ENCODE measurements at places on chromosomes 13 and 19. TPM values are rescaled to one million over a fixed set of nuclear protein-coding genes. Genes with fewer than 3 reads are reported as not detected.

GRCh38 chr13:28355822-28356371 is 139.0 kb downstream of the FLT1 start:
- no peaks in the 10 kb centered on the region for H3K36me3 ChIP-seq
- no peaks in the 10 kb centered on the region for H3K27me3 ChIP-seq
- H3K27ac ChIP-seq = peak overlapping the region; percentile 86
- peak; percentile 86 for DNase-seq
- no peak overlapping the region for H3K4me3 ChIP-seq
- peaks cover 19% of the 10 kb centered on the region for H3K4me1 ChIP-seq

- peak; percentile 61 for DNase-seq
- H3K27ac ChIP-seq = no peak overlapping the region
- no peaks in the 10 kb centered on the region for H3K36me3 ChIP-seq
Measured at GRCh38 chr19:16367261-16367683, 42.6 kb downstream of the KLF2 start.

DNA sequence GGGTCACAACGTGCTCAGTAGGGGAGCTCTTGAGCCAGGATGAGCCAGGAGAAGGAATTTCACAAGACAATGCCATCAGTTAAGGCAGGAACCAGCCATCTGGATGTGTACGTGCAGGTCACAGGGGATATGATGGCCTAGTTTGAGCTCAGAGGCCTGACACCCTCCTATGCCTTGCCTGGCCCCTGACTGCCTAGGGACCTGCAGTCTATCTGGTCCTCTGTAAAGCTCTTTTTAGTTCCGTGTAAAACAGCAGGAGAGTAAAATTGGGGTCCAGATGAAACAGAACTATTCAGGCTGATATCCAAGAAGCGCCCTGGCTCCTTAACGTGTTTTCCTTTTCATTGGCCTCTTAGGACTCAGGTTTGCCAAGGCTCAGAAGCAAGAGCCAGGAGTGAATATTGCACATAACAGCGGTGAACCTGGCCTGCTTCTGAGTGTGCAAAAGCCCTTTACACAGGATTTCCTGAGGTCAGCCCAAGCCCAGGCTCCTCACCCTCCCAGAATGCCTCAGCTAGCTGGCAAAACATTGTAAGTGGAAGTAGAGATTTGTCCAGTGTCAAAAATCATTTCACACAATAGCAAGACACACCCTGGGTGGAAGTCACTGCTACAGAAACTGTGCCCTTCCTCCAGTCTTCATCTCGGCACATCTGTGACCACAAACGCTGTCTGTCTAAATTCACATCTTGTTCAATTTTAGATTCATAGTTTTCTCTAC is 777.2 kb downstream of the UQCRFS1 start:
- H3K36me3 ChIP-seq = no peaks in the 10 kb centered on the region
- H3K4me1 ChIP-seq = no peaks in the 10 kb centered on the region
- no peaks in the 10 kb centered on the region for H3K27me3 ChIP-seq
- H3K4me3 ChIP-seq = no peak overlapping the region
- DNase-seq = no peak

Gene SMAD9
- 4.7 TPM for total RNA-seq

Gene LHB
- total RNA-seq = not detected
